ENCODE measurements at places on chromosomes 5 and 9.
A peak's percentile ranks its signal among the peaks of the same experiment; 100 is the strongest.

GRCh38 chr9:85129514-85129913, 460.0 kb downstream of the NTRK2 start:
- DNase-seq = no peak

GRCh38 chr5:153711755-153712154, 221.3 kb downstream of the GRIA1 start:
- DNase-seq = no peak

GRCh38 chr5:4058899-4059298, 463.3 kb downstream of the IRX1 start:
- no peak for DNase-seq

DNA sequence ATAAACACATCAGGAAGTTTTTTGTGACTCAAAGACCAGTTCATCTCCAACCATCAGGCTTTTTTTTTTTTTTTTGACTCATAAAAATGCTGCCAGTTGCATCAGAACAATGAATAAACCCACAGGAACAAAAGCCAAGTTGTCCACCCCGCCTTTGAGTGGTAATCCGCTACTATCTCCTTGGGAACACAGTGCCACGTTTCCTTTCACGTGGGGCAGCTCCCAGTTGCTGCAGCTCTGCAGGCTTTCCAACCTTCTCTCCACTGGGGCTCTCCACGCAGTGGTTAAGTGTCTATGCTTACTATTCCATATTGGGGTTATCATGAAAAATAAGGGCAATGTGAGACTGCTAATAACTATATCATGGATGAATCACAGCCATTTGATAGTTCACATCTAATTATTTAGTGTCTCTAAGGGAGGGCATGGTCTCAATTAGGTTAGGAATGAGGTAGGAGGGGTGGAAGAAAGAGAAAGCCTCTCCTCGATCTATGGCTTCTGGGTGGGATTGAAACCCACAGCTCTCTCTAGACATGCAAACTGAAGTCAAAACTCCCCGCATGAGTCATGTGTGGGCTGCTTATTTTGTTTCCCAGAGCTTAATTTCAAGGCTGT, 55.8 kb upstream of the ACTBL2 start:
- no peak for DNase-seq

- no peak for DNase-seq
These were observed 5.2 kb downstream of the BASP1 start for GRCh38 chr5:17222664-17223063.

DNA sequence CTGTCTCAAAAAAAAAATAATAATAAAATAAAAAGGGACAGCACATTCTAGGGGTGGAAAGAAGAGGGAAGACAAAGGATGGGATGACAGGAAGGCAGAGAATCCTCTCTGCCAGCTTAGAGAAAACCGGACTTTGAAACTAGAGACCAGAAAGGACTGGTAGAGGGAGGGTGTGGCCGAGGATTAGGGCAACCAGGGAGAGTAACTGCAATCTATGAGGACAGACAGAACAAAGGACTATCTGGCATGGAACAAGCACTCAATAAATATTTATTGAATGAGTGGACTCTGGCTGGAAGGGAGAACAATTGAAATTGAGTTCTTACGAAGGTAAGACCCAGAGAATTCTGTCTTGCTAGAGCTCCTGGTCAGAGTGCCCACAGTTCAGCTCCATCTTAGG, 2.4 kb downstream of the GBA2 start:
- no peak for DNase-seq

DNA sequence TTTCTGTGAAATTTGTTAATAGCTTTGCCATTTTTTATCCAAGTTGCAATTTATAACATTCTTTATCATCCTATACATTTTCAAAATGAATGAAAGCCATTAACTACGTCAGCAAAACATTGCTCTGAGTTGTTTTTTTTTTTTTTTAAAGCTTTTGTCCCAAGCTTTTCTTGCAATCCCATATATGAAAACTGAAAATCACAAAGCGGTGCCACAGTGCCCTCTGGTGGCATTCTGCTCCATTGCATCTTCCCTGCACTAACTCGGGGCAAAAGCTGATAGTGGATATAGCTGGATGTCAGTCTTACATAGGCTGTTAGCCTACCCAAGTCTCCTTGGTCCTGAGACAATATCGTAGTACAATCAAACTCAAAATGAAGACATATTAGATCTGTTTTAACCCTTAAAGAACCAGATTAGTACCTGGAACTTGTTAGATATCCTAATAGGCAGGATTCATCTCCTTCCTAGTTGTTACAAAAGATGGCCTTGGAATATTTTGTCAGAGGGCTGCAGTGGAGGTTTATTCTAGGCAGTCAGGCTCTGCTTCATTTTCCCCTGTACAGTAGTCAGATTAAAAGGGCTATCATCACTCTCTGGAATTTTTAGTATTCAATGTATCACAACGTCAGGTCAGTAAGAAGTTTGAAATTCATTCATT, 669.9 kb downstream of the PTPRD start:
- peak; percentile 21 for DNase-seq
